ENCODE measurements at places on chromosomes 3 and 15.

GRCh38 chr15:74768099-74768770, 13.6 kb upstream of the CSK start:
- DNase-seq, result no peak

DNA sequence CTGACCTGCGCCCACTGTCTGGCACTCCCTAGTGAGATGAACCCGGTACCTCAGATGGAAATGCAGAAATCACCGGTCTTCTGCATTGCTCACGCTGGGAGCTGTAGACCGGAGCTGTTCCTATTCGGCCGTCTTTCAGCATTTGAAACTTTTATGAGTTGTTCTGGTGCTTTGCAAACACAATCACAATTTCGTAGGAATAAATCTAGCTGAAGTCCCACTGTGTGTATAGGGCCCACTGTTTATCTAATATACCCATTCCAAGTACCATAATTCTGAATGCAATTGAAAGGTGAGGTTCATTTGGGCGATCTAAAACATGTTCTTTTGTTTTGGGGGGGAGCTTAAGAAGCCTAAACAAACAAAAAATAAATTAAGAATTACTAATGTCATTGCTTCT, 572.1 kb downstream of the FGF12 start:
- no peak for DNase-seq

DNA sequence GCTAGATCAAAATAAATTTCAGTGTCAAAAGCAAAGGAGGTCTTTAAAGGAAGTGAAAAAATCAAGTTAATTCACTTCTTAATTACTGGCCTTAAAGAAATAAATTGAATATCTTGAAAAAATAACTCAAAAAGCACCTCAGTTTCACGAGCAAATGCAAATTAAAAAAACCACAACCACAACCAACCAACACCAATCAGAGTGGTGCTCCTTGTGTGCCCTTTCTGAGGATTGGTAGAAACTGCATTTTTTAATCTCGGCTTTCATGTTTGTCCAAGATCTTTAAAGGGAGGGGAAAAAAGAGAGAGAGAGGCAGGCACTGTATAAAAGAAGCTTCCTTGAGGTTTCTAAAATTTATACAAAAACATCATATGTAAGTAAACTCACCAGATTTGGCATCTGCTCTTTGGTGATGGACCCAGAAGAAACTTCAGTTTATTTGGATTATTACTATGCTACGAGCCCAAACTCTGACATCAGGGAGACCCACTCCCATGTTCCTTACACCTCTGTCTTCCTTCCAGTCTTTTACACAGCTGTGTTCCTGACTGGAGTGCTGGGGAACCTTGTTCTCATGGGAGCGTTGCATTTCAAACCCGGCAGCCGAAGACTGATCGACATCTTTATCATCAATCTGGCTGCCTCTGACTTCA, at the start of gene GPR15:
Gene GPR15, plus strand, starts transcription at position 357 of the 653 bp plus-strand sequence. Its CDS starts 56 bp downstream, at position 413.
- DNase-seq, result no peak

DNA sequence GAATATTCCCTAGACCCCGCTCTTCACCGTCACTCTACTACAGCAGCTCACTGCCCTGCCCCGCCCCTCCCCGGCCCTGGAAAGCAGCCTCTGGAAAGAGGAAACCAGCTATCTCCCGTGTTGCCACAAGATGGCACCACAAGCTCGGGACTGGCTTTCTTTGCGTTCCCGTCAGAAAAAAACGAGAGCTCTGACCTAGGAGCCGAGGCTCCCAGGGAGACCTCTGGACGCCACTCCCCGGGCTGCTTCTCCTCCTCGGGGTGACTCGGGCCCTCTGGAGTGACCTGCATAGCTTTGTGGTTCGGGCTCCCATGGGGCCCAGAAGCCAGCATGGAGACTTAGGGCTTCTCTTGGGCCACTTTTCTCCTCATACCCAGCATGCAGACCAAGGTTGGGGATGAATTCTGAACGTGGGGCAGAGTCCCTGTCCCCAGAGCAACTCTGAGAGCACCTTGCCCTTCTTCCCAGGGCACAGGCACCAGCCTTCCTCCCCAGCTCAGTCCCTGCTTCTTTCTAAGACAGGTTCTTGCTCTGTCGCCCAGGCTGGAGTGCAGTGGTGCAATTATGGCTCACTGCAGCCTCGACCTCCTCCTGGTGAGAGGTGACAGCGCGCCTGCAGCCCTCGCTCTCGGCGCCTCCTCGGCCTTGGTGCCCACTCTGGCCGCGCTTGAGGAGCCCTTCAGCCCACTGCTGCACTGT, 19.0 kb downstream of the STOML1 start:
- peak; percentile 89 for DNase-seq

DNA sequence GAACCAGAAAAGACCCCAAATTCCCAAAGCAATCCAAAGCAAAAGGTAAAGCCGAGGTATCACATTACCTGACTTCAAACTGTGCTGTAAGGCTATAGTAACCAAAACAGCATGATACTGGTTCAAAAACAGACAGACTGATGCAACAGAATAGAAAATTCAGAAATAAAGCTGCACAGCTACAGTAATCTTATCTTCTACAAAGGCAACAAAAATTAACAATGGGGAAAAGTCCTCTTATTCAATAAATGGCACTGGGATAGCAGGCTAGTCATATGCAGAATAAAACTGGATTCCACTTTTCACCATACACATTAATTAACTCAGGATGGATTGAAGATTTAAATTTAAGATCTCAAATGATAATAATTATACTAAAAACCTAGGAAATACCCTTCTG, 392.6 kb upstream of the CBLB start:
- DNase-seq, result no peak

- no peak for DNase-seq
Measured at GRCh38 chr3:163368168-163368567, 1710.1 kb downstream of the SI start.

DNA sequence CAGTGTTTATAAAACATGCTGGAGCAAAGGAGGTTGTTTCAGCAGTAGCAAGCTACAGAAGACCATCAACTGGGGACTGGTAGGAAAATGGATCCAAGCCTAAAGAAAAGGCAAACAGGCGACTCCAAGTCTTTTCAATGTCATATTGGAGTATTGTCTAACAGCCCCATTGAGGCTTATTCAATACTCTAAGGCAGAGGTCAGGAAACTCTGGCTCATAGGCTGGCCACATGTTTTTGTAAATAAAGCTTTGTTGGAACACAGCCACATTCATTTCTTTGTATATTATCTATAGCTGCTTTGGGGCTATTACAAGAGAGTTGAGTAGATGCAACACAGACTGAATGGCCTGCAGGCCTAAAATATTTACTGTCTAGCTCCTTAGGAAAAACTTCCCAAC, 77.5 kb downstream of the RPL22L1 start:
- DNase-seq, result no peak

DNA sequence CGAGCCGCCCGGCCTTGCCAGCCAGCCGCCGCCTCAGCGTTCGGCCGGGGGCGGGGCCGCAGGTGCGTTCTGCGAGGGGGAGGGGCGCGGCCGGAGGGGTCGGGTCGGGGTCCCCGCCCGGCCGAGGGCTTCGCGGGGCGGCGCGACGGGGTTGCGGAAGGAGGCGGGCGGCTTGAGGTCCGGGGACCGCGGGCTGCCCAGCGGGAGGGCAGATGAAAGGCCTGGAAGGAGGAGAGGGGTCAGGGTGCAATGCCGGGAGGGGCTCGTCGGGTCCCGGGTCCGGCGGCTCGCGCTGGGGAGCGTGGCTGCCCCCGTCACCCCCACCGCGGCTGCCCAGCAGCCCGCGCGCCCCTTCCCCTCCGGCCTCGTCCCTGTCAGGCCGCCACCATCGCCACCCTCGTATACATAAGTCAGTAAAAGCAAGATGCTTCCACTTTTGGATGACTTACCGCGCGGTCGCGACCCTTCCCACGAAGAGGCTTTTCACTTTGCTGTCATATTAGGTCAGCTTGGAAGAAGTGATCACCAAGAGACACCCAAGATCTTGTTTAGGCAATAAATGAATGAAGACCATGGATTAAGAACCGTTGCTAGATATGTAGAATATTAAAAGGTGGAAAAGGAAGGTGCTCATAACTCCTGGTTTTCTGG, 620 bp upstream of the ANP32A start:
- no peak for DNase-seq

GRCh38 chr3:33717616-33717865, 513 bp downstream of the CLASP2 start:
- DNase-seq, result peak; percentile 76

DNA sequence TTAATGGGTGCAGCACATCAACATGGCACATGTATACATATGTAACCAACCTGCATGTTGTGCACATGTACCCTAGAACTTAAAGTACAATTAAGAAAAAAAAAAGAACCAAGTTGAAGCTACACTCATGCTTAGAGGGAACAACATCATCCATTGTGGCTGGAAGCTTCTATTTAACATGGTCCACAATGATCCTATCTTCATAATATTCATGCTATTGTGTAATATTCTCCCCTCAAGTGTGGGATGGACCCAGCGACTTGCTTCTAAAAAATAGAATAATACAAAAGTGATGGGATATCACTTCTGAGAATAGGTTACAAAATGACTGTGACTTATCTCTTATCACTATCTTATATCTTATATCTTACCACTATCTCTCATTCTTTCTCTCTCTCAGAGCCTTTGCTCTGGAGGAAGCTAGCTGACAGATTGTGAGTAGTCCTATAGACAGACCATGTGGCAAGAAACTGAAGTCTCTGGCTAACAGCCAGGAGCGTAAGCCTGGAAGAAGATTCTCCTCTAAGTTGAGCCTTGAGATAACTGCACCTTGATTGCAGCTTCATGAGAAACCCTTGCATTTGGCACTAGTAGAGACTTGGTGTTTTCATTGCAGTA, 198.5 kb upstream of the MRPL3 start:
- no peak for DNase-seq

DNA sequence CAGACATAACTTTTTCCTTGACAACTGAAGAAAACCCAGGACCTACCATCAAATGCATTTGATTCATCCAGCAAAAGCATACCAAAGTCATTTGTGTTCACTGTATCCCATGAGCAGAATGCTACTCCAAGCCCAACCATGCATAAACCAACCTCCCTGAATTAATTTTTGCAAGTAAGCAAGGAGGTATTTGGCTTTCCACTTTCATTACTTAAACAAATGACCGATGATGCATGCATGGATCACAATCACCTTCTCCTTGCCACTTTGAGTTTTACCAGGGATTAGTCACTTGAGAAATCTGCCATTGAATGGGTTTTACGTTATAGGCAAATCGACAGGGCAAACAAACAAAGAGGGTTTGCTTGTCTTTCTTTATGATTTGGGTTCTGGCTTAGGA, 214.8 kb downstream of the FMN1 start:
- no peak for DNase-seq

- DNase-seq, result no peak
Measured at GRCh38 chr3:148079370-148079769, 618.3 kb upstream of the AGTR1 start.

DNA sequence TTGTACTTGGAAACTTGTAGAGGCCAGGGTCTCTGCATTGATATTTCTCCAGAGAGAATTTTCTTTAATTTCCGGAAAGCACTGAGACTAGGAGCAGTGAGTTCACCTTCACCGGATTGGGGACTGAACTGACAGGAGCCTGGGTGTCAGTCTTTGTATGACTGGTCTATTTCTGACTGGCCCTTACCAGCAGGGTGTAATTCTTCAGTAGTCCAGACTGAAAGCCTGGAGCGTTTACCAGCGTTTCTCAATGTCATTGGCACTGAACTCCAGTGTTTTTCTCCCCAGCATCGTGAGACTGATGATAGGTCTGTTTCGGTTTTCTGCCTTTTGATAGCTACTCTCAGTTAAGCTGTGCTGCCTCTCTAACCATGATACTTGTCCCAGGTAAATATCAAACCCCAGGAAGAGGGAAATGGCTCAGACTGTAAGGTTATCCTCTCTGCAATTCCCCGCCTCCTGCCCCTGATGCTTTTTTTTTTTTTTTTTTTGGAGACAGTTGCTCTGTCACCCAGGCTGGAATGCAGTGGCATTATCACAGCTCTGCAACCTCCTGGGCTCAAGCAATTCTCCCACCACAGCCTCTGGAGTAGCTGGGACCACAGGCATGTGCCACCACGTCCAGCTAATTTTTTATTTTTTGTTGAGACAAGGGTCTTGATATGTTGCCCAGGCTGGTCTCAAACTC, 103.6 kb downstream of the CACNA2D3 start:
- DNase-seq, result no peak

- no peak for DNase-seq
Measured at GRCh38 chr3:42600958-42601675, 631 bp downstream of the NKTR start.

- no peak for DNase-seq
Measured at GRCh38 chr15:63968122-63968524, 78.2 kb downstream of the DAPK2 start.

DNA sequence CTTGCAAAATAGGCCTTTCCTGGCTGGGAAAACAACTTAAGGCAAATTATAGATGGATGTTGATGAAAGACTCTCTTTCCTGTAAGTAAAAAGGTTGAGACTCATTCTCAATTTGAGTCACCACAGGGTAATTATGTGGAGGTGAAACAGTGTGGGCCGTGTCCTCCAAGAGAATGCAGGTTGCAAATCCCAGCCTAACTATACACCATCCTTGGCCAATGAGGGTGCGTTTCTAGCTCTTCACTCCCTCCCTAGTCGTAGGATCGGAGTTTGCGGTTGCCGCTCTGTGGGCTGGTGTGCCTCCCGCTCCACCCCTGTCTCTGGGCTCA, 259.9 kb downstream of the PLCL2 start:
- no peak for DNase-seq

DNA sequence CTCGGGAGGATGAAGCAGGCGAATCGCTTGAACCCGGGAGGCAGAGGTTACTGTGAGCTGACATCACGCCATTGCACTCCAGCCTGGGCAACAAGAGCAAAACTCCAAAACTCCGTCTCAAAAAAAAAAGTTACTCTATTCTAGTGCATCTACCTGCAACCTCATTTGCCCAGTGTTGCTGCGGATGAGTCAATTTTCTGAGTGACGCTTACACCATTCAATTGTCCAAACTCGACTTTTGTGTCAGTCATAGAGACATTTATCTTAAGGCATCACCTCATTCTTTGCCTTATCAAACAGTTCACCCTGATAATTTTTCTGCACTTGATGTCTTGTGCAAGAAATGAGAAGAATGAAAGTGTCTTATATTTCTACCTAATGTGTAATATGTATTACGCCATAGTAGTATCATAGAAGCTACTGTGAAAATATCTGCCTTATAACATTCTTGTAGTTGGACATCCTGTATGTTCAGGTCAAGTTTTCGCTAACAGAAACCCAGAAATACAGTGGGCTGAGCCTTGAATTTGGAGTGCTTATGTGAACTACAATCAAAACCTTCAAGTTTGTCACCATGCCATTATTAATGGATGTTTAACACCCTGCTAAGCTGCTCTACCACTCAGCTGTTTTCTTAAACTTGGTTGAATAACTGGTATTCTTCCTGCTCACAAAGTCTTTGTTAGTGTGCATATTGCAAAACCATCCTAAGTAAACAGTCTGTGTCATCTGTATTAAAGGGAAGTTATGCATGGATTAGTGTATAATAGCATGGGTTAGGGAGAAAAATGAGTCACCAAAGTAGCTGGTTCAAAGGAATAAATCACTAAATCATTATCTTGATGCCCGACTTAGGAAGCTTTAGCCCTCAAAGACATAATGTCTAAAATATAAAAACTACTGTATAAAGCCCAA, 531.0 kb upstream of the NR2F2 start:
- no peak for DNase-seq

- DNase-seq, result peak; percentile 19
Measured at GRCh38 chr15:92667287-92667904, 11.8 kb upstream of the FAM174B start.
